ENCODE measurements at places on chromosomes 5 and 9.

DNA sequence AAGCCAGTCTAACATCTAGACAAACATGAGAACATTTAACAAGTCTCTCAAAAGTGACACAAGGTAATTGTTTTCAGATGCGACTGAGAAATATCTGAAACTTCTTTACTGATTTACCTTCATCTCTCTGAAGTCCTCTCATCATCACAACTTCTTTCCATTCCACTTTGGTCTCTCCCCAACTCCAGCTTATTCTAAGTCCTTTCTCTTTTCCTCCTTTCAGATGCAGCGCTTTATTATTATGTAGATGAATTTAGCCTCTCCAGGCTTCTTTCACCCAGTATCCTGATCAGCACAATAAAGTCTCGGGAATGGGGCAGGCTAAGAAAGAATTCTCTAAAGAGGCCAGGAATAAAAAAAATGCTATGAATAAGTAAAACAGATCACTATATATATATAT, 128.0 kb downstream of the KCTD16 start:
- ATAC-seq, result no peak

- no peak for ATAC-seq
Measured at GRCh38 chr5:67561151-67561932, 364.7 kb upstream of the CD180 start.

GRCh38 chr9:36486329-36486932, 86.3 kb upstream of the MELK start:
- ATAC-seq, result no peak

- ATAC-seq, result no peak
Measured at GRCh38 chr9:126117158-126117425, 209.5 kb upstream of the MVB12B start.

GRCh38 chr5:10106806-10107205, 142.9 kb downstream of the ATPSCKMT start:
- ATAC-seq, result no peak

- ATAC-seq, result no peak
Measured at GRCh38 chr5:170986598-170986997, 124.8 kb downstream of the RANBP17 start.

DNA sequence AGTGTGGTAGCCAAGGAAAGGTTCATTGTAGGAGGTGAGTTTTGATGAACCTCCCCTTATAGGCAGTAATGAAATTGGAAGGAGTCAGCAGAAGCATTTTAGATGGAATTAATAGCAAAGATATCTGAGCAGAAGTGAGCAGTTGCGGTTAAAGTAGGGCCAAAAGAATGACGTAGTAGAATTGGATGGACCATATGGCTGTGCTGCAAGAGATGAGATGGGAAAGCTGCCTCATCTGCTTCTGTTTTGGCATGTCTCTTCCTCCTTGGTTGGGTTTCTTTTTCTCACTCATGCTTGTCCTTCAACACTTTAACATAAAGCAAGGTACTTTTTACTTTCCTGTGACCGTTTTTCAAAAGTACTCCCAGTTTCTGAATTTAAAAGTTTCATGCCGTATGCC, 55.8 kb downstream of the AQP7 start:
- no peak for ATAC-seq

- ATAC-seq, result no peak
Measured at GRCh38 chr5:170570476-170570875, 66.7 kb downstream of the KCNIP1 start.

- no peak for ATAC-seq
Measured at GRCh38 chr9:75086541-75087288, 1.2 kb downstream of the NMRK1 start.

GRCh38 chr9:73575101-73576060, 423.7 kb downstream of the ANXA1 start:
- no peak for ATAC-seq

DNA sequence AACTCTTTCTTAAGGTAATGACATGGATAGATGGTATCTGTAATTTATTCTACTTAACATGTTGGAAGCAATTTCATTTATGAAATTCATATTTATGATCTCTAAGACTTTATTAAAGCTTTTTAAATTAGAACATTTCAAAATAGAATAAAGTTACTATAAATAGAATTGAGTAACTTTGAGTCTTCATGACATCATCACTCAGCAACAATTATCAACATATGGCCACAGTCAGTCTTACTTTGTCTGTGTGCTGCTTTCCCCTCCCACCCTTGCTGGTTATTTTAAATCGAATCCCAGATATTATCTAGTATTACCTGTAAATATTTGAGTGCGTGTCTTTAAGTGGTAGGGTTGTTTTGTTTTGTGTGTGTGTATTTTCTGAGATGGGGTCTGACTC, 65.2 kb downstream of the IPO11 start:
- ATAC-seq, result no peak

DNA sequence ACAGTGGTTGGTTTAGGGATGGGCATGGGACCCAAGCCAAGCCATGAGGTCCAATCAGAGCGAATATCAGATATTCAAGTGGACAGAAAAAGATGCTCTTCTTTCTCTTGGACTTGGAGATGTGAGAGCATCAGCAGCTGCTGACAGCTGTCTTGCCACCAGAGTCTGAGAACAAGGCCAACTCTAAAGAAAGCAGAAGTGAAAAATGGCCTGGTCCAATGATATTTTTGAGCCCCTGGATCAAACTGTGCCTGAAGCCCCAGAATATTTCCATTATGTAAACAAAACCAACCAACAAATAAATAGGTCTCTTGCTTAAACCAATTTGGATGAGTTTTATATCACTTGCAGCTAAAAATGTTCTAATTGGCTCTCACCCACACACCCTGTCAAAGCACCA, 30.7 kb upstream of the JADE2 start:
- no peak for ATAC-seq

DNA sequence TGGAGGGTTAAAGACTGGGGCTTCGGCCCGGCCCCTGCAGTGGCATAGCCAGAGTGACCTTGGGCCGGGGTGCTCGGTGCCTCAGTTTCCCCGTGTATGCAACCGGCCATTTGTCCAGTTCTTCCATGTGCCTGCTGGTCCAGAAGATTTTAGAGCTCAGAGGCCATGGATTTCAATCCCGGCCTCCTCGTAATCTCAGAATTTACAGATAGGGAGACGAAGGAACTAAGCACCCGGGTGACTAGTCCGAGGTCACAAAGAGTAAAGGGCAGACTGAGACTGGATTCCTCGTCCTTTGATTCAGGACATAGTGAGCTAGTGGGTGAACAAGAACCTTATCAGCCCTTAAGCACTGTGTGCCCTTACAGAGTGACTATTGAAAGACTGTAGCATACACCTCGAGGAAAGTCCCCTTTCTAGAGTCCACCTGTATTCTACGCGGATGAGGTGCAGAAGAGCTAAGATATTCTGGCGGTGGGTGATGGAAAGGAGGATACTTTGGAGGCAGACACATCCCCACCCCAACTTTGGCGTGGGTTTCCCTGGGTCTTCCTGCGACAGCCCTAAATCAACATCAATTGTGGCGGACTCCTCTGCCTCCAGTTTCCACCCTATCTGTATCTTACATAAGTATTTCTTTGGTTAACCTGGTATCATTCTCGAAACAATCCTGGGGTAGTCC, 597 bp downstream of the SLC31A1 start:
- no peak for ATAC-seq

DNA sequence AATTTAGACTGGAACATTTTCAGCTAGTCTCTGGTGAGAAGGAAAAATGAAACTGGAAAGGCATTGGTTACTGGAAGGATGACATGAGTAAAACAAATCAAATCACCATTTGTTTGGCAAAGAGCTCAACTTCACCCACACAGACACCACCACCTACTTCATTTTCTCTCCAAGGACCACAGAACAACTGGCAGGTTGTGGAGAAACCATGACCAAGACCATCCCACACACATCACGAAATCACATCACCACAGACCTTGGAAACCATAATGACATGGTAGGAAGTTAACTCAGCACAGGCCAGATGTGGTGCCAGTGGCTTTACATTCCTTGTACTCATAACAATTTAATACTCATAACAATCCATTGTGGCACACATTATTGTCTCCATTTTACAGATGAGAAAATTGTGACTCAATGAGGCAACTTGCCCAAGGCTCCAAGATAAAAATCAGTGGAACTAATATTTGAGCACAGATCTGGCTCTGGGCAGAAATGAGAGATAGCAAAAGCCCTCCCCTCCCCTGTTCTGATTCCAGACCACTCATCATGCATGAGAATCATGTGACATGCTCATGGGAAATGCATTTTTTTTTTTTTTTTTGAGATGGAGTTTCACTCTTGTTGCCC, 7.5 kb downstream of the OR1K1 start:
- ATAC-seq, result peak; percentile 69

DNA sequence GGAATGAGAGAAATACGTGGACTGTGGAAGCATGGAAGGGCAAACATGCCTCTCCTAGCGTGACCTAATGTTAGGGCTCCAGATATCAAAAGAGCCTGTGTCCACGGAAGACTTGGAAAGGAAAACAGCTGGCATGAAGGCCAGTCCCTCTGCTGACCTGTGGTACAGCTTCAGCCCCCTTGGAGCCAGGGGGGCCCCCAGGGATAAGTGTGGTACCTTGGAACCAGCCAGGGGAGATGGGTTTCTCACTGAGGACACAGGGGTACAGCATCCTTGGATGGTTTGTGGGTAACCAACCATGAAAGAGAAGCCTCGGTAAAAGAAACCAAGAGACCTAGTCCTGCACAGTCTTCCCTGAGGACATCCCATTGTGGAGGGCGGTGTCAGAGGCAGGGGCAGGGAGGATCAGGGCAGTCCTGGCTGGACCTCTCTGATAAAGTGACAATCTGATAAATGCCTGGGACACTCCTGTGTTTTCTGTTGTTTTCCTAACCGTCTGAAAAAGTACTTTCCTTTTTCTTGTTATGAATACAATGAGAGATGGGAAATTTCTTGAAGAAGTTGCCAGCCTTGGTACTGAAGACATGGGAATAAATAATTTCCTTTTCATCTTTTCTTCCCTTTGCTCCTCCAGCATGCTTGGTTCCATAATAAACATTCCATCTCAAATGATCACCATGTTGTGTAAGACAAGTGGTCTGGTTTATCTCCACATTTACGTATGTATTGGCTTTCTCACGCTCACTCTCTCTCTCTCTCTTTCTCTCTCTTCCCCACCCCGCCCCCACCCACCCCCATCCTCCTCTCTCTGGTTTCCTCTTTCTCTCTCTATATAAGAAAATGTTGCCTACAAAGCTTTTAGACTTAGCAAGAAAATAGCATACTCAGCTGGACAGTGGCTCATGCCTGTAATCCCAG, 102.1 kb downstream of the SUSD1 start:
- ATAC-seq, result no peak

DNA sequence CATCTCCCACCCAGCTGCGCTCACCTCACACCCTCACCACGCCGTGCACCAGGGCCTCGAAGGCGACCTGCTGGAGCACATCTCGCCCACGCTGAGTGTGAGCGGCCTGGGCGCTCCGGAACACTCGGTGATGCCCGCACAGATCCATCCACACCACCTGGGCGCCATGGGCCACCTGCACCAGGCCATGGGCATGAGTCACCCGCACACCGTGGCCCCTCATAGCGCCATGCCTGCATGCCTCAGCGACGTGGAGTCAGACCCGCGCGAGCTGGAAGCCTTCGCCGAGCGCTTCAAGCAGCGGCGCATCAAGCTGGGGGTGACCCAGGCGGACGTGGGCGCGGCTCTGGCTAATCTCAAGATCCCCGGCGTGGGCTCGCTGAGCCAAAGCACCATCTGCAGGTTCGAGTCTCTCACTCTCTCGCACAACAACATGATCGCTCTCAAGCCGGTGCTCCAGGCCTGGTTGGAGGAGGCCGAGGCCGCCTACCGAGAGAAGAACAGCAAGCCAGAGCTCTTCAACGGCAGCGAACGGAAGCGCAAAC, 1.1 kb downstream of the POU4F3 start:
- no peak for ATAC-seq

DNA sequence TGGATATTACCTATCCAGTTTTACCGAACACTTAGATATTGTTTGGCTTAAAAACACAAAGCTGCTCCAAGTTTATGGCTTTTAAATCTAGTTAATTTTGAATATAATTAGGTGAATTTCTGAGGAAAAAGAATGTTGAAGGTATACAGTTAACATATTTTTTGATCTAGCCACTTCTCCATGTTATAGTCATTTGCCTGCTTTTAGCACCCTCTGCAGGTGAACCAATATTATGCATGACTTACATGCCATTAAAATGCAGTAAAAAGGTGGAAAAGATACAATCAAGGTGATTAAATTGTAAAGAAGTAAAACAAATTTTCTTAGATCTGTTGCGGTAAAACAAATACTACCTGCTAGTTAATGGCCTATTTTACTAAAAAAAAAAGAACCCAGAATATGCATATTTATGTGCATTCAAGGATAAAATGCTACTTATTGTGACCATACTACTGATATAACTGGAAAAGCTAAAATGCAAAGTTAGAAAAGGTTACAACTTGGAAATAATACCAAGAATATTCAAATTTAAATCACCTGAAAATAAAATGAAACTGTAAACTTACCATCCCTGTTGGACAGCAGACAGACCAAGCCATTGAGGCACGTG, 132.1 kb downstream of the AP3B1 start:
- ATAC-seq, result no peak

DNA sequence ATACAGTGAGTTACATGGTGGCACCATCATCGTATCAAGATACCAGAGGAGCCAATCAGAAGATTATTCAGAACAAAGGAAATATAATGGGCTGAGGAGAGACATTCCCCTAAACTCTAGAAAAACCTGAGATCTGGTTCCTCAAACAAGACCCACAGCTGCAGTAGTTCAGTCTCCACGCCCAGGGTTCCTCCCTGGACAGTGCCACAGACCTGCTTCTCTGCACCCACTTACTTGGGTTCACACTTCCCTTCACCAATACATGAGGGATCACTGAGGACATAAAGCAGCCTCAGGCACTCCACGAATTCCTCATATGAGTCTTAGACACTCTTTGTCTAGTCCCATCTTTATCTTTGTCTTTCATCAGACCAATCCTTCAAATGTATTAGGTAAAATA, 101.7 kb downstream of the APTX start:
- ATAC-seq, result no peak

- no peak for ATAC-seq
Measured at GRCh38 chr5:157038568-157039187, 20.2 kb downstream of the HAVCR1 start.

DNA sequence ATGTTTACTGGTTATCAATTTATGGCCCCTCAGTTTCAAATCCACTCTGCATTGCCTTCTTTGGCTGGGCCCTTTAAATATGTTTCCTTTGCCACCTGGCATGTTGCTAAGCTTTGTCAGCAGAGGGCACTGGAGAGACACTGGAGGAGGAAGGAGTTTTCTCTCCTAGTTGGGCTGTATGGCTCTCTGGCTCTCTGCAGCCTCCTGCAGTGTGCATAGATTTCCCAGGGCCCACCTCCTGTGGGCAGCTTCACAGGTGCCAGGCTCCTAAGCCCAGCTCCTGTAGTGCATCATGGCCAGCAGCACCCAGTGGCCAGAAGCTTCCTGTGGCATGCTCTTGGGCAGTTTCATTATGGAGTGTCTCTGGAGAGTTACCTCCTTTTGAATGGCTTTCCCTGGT, 23.3 kb downstream of the CAVIN4 start:
- ATAC-seq, result no peak

Measured in activated CD4-positive, CD25-positive, alpha-beta regulatory T cell treated with anti-CD3 and anti-CD28 coated beads, Interleukin-2, amount 50 U/mL, for 24 hours (primary cell).